ENCODE measurements at places on chromosomes 7 and 10.

DNA sequence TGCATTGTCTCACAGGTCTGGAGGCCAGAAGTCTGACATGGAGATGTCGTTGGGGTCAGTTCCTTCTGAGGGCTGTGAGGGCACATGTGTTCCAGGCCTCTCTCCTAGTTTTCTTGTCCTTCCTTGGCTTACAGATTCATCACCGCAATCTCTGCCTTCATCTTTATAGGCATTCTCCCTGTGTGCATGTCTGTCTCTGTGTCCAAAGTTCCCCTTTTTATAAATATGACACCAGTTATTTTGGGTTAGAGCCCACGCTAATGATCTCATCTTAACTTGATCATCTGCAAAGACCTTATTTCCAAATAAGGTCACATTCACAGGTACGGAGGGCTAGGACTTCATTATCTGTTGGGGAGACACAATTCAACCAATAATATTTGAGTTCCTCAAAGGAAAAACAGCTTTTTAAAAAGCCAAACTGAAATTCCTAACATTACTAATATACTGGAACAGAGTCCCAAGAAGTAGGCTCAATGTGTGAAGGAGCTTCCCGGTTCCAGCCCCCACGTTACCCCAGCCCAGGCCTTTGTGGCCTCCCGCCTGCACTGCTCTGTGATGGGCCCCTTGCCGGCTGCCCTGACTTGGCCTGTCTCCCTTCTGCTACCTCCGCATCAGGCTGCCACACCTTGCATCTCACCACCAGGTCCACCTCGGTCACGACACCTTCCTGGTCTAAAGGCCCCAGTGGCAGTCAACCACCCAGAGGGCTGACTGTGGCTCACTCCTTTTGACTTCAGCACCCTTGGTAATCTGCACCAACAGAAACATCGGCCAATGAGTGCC lies 142.7 kb downstream of the KCNMA1 start:
- no peak for DNase-seq

GRCh38 chr7:77540402-77540822 lies 3.3 kb downstream of the PTPN12 start:
- DNase-seq = no peak

DNA sequence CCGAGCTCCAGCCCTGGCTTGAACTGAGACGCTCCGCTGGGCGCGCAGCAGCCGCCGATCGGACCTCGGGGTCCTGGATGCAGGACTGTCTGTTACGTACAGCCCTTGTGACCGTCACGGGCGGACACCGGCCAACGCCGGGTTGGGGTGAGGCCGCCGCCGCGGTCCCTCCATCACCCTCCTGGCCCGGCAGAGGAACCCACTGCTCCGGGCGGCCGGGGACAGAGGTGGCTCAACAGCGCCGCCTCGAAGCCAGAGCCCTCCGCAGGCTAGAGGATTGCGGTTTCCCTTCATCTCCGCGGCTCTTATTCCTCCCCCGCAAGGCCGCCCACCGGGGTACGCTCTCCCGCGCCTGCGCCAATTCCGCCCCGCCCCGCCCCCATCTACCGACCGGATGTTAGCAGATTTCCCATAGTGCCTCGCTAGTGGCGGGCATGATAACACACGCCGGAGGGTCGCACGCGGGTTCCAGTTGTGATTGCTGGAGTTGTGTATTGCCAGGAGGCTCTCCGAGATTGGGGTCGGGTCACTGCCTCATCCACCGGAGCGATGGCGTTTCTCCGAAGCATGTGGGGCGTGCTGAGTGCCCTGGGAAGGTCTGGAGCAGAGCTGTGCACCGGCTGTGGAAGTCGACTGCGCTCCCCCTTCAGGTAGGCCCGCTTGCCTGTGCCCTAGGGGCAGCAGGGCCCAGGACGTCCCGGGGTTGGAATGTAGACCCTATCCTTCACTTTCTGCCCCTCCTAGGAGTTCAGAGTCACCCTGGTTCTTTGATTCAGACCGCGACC lies at the start of gene TFAM:
TSS of gene TFAM (plus strand) at position 412 of the 785 bp plus-strand sequence. CDS start at position 550, 138 bp downstream.
- DNase-seq = peak; percentile 76

DNA sequence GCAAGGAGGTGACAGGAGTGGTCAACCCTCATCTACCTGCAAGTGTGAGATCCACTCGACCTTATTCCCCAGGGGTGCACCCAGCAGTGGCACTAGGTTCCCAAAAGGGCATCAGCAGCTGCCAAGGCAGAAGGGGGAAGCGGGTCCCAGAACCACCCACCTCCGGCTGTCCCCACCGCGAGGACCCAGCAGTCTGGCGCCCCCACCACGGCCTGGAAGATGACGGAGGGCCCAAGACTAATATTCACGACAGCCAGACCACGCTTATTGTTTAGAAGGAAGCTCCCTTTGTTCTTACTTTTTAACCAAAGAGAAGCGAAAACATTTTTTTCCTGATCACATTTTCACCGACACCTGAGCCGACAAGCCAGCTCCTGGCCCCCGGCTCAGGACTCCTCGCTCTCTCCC lies 3.6 kb upstream of the EVX1 start:
- DNase-seq = no peak

DNA sequence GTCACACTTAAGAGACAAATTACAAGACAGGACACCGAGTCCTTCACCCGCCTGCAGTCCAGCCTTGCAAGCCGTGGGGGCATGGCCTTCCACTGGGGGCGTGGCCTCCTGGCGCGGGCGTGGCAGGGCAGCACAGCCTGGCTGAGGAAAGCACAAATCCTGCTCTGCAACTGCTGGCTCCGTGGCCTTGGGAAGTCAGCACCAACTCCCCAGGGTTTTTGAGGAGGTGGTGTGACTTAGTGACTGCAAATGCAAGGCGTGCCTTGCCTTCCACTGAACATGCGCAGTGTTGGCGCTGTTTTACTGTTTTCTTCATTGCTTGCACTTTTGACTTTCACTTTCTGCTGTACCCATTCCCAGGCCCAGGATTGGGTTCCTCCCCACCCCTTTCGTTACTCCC lies 12.9 kb upstream of the BMS1 start:
- DNase-seq = no peak

- DNase-seq = peak; percentile 54
Measured at GRCh38 chr7:27173956-27174873, at the start of gene HOXA10. HOXA10 (minus strand) TSS chr7:27174320; CDS start chr7:27174306, 14 bp downstream.

DNA sequence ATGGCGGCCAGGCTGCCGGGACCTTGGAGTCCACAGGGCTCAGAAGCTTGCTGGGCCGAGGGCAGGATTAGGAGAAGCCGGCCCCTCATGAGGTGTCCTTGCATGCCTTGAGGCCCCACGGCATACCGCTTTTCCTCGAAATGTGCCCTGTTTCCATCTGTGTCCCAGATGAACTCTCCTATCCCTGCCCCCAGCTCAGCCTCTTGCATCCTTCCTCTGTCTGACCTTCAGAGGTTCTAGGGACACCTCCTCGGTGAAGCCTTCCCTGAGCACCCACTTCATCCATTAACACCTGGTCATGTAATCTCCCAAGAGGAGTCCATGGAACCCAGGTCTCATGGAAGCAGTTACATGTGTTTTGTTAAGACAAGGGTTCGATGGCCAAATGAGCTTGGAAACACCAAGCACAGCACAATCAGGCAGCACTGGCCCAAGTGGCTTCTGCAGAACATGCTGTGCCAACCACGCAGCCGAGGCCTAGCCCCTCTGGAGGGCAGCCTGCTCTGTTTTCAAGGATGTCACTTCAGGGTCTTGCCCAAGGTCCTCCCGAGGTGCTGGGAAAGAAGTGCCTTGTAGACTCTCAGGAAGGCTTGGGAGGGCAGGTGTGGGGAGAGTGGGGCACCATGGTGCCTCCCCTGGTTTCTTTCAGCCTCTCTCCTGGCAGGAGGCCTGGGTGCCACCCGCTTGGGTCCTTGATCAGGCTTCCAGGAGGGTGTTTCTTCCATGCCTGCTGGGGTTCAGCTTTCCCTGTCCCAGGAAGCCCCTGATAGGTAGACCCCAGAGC lies 124.3 kb downstream of the NEURL1 start:
- DNase-seq = no peak

DNA sequence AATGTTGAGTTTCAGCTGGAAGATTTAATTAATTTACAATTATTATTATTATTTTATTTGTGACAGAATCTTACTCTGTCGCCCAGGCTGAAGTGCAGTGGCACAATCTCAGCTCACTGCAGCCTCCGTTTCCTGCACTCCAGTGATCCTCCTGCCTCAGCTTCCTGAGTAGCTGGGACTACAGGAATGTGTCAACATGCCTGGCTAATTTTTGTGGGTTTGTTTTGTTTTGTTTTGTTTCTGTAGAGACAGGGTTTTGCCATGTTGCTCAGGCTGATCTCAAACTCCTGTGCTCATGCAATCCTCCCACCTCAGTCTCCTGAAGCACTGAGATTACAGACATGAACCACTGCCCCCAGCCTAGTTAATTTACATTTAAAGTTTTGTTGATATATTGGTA lies 93.8 kb upstream of the MEOX2 start:
- no peak for DNase-seq

DNA sequence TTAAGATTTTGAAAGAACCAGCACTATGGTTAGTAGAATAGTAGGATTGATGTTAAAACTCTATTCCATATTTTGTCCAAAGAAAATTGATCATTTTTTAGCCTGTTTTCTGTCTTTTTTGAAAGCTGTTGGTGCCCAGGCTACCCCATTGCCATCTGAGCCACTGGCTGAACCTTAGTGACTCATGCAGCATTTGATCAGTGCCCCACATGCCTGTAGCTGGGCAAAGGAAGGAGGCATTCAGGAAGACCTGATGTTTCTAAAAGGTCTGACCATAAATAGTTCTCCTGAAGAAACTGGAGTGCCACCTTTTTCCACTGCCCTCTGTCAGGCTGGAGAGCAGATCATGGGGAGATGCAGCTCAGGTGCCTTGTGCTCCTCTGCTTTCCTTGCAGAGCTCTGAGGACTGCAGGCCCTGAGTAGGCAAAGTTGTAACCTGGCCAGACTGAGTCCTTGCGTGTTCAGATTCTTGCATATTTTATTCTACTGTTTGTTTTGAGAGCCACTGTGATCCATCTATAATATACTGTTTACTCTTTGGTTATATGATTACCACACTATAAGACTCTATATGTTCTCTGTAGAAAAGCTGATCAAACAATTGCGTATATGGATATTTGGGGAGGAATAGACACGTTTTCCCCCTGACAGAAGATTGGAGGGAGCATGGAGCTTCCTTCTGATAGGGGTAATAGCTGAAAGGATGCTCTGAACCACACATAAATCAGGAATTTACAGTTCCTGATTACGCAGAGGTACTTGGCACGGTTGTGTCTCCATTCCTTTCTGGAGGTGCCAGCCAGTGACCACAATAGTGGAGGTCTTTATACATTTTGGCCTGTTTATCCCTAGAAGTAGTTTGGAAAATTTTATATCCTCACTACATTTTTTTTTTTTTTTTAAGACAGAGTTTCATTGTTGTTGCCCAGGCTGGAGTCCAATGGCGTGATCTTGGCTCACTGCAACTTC lies 48.9 kb upstream of the GJD4 start:
- DNase-seq = no peak

DNA sequence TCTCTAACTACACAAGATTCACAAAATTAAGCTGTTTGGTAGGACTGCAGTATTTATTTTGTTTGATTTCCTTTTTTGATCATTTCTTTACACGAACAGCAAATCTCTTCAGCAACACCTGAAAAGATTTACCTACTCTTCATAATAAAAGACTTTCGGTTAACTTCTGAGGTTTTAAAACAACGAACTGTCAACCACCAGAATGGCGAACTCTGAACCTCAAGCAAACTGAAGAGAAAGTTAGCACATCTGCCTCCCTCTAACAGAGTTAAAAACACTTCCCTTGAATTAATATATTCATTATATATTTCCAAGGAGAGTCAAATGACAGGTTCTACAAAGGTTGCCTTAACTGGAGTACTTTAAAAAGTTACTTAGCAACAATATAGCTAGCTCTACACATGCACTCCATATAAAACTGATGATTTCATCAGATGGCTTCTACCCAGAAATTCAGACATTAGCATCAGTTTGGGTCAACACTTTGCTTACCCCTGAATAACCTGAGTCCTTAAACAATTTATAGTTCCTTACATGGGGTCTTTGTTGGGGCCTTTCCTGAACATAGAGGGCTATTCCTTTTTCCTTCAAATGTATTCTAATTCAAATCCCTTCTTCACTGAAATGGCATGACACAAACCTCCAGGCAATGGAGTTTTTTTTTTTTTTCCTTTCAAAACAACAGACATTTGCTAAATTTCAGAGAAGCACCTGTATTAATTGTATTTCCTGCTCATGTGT lies 118.3 kb downstream of the SEM1 start:
- DNase-seq = peak; percentile 57

DNA sequence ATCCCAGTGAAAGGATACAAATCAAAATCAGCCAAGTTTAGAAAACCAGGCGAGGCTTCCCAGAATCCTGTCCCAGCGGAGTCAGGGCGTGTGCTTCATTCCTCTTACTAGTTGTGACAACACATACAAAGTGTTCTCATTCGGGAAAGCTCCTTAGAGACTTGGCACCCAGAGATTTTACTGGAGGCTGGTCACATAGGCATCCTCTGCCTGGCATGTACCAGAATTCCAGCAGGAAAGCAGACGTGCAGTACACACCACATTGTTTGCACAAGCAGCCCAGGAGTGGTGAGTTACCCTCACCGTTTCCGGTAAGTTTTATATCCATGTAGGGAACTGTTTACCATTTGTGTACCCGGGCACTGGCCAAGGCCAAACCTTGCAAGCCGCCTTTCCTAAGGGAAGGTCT lies 34.9 kb downstream of the MMRN2 start:
- no peak for DNase-seq

DNA sequence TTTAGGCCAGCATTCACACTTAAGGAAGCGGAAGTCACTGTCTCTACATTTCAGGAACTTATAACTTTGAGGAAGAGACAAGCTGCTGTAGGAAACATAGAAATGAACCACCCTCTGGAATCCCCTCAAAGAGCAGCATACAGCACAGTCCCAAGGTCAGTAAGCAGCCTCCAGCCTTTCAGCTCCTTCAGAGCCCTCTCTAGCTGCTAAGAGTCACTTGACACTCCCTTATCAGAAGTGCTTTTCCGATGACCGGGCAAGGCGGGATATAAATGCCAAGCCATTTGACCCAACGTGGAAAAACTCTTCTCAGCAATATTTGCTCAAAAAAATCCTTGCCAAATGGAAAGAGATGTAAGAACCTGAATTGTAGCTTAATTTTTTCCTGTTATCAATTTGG lies 1284.3 kb downstream of the XPNPEP1 start:
- no peak for DNase-seq

DNA sequence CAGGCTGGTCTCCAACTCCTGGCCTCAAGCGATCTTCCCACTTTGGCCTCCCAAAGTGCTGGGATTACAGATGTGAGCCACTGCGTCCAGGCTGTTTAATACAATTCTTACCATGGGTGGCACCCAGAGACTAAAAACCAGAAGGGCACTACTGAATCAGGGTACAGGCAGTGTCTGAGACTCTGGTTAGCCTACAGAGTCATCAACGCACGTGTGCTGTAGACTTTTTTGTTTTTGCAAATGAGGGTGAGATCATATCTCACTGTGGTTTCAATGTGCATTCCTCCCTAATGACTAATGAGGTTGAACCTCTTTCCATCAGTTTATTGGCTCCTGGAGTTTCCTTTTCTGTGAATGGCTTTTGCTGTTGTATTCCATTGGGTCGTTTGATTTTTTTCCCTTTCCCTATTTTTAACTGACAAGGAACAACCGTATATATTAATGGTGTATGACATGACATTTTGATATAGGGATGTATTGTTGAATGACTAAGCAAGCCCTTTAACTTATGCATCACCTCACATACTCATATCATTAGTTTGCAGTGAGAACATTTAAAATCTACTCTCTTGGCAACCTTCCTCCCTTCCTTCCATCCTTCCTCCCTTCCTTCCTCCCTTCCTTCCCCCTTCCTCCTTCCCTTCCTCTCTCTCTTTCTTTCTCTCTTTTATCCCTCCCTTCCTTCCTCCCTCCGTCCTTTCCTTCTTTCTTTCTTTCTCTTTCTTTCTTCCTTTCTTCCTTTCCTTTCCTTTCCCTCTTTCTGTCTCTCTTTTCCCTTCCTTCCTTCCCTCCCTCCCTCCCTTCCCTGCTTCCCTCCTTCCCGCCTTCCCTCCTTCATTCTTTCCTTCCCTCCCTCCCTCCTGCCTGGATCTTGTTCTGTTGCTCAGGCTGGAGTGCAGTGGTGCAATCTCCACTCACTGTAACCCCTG lies 9.3 kb upstream of the TMEM270 start:
- no peak for DNase-seq
